Tibial nerve (tissue), 4 donors: ENCODE measurements at places on chromosomes 12 and 14. TPM values are rescaled to one million over a fixed set of nuclear protein-coding genes. Genes with fewer than 3 reads are reported as not detected.

GRCh38 chr12:53223389-53224060, 8.5 kb downstream of the RARG start:
- H3K4me1 ChIP-seq = peaks cover 46% of the 10 kb centered on the region
- H3K27ac ChIP-seq = peak overlapping the region; percentile 92
- DNase-seq = peak; percentile 31
- peaks cover 17% of the 10 kb centered on the region for H3K36me3 ChIP-seq

- H3K36me3 ChIP-seq = no peaks in the 10 kb centered on the region
- no peaks in the 10 kb centered on the region for H3K27me3 ChIP-seq
- no peaks in the 10 kb centered on the region for H3K4me1 ChIP-seq
- H3K4me3 ChIP-seq = no peak overlapping the region
- DNase-seq = no peak
Measured at GRCh38 chr12:124786061-124786964, 77.4 kb downstream of the SCARB1 start.

KRT5 gene
- total RNA-seq = 0.22 TPM

DNA sequence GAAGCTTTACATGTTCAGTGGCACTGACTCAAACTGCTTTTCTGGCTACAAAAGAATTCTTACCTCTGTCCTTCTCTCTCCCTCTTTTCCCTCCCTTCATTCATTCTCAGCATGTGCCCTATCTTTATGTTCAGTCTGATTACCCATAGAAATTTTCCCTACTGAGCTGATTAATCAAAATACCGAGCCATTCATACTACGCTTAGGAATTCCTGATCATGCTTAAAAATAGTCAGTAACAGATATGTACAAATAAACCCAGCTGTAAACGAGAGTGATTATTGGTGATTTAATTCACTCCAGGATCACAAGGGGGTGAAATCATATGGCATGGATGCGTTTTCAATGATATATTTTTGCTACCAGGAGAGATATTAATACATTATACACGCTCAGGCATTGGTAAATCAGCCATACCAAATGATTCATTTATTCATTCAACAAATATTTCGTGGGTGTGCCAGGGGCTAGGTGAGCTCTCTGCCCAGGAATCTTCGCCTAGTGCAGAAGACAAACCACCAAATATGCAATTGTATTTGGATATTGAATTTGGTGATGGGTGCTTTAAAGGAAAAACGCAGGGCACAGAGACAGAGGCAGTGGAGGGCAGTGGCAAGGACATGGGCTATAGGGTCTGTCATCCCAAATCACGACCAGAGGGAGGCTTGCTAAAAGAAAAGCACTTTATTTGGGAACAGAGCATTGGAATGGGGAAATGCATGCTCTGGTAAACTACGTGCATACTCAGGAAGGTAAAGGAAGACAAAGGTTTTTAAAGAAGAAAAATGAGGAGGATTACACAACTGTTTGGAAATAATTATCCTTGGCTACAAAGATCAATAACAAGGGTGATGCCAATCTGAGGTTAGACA, 13.9 kb upstream of the VRK1 start:
- no peaks in the 10 kb centered on the region for H3K4me1 ChIP-seq
- DNase-seq = no peak
- no peak overlapping the region for H3K4me3 ChIP-seq
- H3K27me3 ChIP-seq = no peaks in the 10 kb centered on the region

- H3K4me1 ChIP-seq = peaks cover 11% of the 10 kb centered on the region
- no peak overlapping the region for H3K27ac ChIP-seq
- no peaks in the 10 kb centered on the region for H3K36me3 ChIP-seq
- DNase-seq = no peak
- no peaks in the 10 kb centered on the region for H3K27me3 ChIP-seq
Measured at GRCh38 chr12:44117337-44117736, 281.5 kb downstream of the TMEM117 start.

GRCh38 chr14:76653875-76654572, 107.2 kb upstream of the VASH1 start:
- H3K27ac ChIP-seq = no peak overlapping the region
- no peak for DNase-seq
- no peak overlapping the region for H3K4me3 ChIP-seq
- no peaks in the 10 kb centered on the region for H3K4me1 ChIP-seq

GRCh38 chr14:38705220-38705619, 397.8 kb downstream of the SEC23A start:
- H3K27me3 ChIP-seq = no peaks in the 10 kb centered on the region
- H3K4me1 ChIP-seq = no peaks in the 10 kb centered on the region
- H3K27ac ChIP-seq = no peak overlapping the region
- H3K36me3 ChIP-seq = no peaks in the 10 kb centered on the region
- H3K4me3 ChIP-seq = no peak overlapping the region
- no peak for DNase-seq

- H3K36me3 ChIP-seq = no peaks in the 10 kb centered on the region
- no peak overlapping the region for H3K4me3 ChIP-seq
- no peak for DNase-seq
- H3K27me3 ChIP-seq = no peaks in the 10 kb centered on the region
Measured at GRCh38 chr14:28830115-28830534, 63.5 kb downstream of the FOXG1 start.

RPL10L gene
- not detected for total RNA-seq

AVPR1A gene
- total RNA-seq = 6.9 TPM

DNA sequence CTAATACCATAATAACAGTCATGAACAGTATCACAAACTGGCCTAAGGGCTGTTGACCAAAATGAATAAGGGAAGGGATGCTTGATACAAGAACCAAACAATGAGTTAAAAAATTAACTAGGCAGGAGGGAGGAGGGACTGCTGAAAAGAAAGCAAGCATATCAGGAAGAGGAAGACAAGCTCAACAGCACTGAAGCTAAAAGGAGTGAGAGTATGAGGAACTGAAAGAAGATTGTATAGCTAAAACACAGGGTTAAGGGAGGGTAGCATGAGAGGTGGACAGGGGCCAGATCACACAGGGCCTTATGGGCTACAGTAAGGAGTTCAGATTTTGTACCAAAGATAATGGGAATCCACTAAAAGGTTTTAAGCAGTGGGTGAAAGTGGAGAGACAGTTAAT, 34.1 kb downstream of the ITGA7 start:
- DNase-seq = no peak
- no peaks in the 10 kb centered on the region for H3K36me3 ChIP-seq
- no peaks in the 10 kb centered on the region for H3K27me3 ChIP-seq
- H3K27ac ChIP-seq = no peak overlapping the region
- peaks cover 5% of the 10 kb centered on the region for H3K4me1 ChIP-seq
